ENCODE measurements at places on chromosomes 6 and 20.

- no peak for DNase-seq
Observed at GRCh38 chr6:139891471-139891870, 517.0 kb upstream of the CITED2 start.

DNA sequence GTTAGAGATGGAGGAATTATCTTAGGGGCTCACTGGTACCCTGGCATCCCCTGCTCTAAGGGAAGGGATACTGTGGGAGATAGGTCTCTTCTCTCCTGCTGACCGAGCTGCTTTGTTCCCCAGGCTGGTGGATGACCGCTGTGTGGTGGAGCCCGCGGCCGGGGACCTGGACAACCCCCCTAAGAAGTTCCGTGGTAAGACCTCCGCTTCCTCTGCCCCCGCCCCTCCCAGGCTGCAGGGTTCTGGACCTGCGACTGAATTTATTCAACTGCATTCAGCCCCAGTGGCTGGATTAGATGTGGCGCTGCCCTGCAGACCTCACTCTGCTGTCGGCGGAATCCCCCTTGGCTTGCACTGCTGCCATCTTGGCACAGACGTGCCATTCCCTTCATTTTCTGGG is 19.2 kb downstream of the ITPR3 start:
- no peak for DNase-seq

DNA sequence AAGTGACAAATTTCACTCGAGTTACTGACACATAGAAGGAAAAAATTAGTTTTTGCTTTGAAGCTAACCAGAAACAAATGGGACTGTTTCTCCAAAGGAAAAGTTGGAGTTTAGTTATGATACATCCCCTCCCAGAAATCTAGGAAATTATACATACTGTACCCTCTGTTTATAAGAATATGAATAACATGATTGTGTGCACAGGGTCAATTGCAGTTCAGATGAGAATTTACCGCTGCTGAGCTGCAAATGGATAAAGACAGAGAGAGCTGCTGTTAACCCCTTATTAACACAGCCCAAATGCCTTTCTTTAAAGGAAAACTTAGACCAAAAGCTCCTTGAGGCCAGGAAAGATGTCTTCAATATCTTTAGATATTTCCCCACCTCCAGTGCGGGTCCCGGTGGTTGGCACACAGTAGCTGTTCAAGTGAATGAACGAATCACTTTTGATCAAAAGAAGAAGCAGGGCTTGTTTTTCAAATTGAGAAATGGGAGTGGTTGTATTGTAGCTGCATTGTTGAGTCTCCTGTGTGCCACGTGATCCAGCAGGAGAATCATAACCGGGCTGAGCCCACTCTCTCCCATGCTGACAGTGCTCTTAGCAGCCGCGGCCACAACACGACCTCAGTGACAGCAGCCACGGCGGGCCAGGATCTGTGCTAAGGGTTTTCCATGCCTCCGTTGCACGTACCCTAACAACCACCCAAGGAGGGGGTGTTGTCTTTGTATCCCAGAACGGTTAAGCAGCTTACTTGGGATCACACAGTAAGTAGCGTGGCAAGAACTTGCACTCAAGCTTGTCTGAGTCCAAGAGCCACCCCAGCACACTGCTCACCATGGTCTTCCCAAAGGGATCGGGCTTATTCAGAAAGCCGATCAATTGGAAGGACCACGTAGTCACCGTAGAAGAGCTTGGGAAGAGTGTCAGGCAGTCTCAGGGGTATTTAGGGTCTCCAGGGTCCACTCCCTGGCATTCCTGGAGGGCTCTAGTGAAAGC is 53.5 kb upstream of the BMP6 start:
- no peak for DNase-seq

DNA sequence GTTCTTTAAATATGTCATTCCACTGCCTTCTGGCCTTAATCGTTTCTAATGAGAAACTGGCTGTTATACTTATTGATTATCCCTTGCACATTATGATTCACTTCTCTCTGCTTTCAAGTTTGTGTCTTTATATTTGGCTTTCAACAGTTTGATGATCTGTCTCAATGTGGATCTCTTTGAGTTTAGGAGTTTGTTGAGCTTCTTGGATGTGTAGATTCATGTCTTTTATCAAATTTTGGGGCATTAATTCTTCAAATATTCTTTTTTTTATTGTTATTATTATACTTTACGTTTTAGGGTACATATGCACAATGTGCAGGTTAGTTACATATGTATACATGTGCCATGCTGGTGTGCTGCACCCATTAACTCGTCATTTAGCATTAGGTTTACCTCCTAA is 29.3 kb downstream of the ZBTB9 start:
- DNase-seq, result no peak

DNA sequence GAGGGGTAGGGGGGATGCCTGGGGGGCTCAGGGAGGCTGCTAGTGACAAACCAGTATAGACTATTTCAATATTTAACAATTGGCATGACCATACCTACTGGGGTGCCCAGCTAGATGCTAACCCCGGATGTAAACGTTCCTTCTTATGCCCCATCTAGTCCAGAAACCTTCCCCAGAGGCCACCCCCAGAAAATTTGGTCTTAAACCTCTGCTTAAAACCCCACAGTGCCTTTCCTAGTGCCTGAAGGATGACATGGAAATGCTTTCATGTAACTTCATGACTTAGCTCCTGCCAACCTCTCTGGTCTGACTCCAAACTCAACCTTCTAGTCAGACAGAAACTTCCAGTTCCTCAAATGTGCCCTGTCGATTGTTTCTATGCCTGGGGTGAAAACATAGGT is 52.0 kb downstream of the JPH2 start:
- no peak for DNase-seq

- DNase-seq, result no peak
Observed at GRCh38 chr6:67350729-67351128, 1284.4 kb upstream of the ADGRB3 start.

DNA sequence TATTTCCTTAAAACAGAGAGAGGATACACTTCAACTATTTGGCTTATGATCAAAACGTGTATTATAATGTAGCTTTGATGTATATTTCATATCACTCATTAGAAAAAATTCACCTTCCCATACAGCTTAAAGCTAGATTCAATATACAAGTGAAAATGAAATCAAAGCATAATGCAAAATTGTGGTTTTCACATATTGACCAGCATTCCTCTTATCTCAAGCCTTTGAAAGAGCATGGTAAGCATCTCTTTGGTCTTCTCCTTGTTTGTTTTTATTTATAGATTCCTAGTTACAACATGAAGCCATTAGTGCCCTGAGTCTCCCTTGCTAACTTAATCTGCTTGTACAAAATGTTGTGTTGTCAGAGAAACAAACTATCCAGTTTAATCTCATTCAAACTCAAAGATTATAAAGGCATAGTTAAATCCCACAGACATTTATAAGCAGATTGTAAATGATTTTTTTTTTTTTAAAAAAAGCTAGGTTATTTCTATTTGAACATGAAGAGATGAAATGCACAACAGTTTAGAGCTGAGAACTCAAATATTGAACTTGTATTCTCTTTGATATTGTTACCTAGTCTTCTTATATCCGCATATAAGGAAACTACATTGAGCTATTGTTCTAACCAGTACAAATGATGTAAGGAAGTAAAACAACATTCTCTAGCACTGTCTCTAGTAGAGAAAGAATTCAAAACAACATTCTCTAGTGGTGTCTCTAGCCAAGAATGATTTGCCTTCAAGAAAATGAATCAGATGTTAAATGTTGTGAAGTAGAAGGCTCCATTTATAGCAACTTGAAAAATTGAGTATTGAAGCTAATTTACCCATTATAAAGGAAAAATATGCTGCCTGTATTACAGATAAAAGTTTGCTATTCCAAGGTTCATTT is 31.2 kb upstream of the SMIM28 start:
- DNase-seq, result no peak

GRCh38 chr6:53728570-53729194 is 63.1 kb upstream of the KLHL31 start:
- no peak for DNase-seq

GRCh38 chr6:155995281-155995680 is 539.6 kb upstream of the NOX3 start:
- DNase-seq, result no peak

DNA sequence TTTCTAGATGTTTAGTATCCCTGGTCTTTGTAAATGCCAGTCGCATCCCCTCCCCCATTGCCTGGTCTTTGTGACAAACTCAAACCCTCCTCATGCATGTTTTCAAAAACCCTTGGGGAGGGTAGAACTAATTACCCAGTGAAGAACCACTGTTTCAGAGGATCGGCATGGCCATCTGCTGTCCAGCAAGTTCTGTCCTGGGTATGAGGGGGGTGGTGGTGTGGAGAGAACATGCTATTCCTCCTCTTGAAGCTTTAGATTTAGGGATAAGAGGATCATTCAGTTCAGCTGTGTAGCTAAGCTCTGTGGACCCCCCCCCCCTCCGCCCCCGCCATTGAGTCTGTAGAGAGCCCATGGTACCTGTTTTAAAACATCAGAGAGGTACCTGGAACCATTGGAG is 5.6 kb downstream of the BRPF3 start:
- no peak for DNase-seq

- no peak for DNase-seq
Observed at GRCh38 chr6:56364827-56365339, 117.5 kb upstream of the COL21A1 start.

GRCh38 chr20:2946988-2947961 is 74.0 kb downstream of the PTPRA start:
- no peak for DNase-seq

DNA sequence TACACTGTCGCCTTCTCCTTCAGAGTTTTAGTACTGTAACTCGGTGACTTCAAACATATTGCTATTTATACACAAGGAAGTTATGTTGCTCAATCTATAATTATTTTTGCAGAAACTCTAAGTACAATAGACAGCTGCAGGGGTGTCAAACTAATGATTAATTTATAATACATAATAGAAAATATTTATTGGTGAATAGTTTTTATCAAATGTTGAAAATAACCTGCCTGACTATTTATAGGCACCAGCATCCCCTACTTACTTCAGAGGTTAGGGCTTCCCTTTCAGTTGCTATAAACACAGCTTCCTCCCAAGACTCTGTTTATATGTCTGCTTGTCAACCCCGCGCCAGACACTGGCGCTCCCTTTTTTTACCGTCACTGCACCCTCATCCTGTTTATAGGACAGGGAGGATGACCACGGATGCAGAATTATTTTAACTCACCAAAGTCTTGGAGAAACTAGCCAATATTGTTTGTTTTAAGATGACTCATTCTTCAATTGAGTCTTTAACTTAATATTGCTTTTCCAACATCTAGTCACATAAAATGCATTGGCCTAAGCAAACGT is 225.0 kb downstream of the ALDH8A1 start:
- DNase-seq, result no peak

- no peak for DNase-seq
Observed at GRCh38 chr6:3317741-3318211, 59.0 kb downstream of the PSMG4 start.

DNA sequence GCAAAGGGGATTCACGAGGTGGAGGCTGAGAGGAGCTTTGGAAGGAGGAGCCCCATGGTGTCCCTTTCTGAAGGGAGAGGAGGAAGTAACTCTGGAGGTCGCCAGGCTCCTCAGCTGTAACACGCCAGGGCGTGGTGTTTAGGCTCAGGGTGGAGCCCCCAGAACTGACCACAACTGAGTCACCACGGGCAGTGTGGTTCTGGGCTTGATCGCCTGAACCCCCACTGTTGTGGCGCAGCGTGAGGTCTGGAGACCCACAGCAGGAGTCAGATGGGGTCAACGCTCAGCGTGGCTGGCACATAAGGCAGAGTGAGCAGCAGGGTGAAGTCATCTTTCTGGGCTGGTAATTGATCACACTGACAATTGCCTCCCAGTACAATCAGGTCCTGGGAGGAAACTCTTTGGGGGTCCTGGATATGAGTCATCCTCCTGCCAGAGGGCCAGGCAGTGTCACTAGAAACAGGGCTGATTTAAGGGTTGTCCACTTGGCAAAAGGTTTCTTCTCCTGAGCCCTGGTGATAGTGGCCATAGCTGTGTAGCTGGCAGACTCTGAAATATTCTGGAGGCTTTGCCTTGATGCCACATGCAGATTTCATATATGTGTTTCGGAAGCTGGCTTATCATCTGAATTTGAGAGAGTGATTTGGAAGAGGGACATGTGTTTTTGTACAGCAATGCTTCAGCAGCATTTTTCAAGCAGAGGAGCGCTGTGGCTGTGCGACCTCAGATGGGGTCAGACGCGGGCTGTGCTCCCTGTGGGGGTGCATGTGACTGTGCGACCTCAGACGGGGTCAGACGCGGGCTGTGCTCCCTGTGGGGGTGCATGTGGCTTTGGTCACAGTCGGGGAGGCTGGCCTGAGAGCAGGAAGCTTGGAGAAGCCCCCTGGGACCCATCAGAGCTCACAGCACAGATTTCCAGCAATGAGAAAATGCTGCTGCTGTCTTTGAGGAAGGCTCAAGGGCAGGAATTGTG is 50.0 kb downstream of the SYNJ2 start:
- DNase-seq, result no peak

DNA sequence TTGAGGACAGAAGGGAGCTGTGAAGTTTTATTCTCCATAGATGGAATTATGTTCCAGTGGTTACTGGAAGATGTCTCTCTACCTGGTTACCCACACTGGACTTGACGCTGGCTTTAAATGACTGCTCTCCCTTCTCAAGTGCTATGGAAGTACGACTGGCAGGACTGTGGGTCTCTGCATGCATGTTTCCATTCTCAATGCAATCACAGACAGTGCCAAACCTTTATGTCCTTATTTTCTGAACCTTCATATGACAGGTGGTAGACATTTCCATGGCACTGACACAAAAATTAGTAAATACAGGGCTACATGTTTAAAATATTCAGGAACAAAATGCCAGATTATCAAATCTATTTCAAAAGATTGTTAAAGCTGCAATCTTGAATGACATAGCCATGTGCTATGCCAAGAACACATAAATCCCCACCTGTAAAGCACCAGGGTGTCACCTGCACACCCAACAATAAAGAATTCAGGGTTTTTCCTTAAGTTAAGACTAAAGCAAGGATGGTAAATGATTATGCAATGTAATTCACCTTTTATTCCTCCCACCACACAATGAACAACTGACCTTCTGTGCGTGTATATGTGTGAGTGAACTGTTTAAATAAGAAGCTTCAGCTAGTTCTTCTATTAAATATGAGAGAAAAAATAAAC is 153.3 kb upstream of the ENPP5 start:
- no peak for DNase-seq

DNA sequence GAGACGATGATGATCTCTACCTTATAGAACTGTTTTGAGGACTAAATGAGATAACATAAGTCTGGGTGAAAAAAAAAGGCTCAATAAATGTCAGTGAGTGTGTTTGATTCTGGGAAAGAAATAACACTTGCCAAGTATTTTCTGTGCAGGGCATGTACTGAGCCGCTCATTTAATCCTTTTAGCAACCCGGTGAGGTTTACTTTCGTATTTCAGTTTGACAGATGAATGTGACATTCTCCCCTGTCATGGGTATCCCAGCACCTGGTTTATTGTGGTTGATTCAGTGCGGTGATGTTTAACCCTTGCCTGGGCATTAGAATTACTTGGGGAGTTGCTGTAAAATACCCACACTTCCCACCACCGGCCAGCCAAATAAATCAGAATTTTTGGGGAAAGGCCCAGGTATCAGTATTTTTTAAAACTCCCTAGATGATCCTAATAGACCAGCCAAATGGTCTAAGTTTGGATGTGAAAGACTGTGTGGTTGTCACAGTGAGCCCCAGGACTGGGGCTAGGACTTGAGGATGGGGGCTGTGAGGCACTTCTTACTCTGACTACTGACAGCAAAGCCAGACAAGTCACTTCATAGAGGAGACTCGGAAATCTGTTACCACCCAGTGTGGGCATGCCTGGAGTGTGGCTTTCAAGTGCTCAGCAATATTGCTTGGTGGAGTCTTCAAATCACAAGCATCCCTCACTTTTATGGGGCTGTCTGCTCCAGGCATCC is 100.2 kb upstream of the KCNG1 start:
- DNase-seq, result no peak

GRCh38 chr6:150201285-150201684 is 58.4 kb downstream of the PPP1R14C start:
- no peak for DNase-seq

- DNase-seq, result no peak
Observed at GRCh38 chr6:84976526-84977362, 212.3 kb upstream of the TBX18 start.
